Kidney (tissue), 22 donors: ENCODE measurements at places on chromosomes 16 and 17.

- no peaks in the 10 kb centered on the region for H3K36me3 ChIP-seq
- no peak overlapping the region for H3K4me3 ChIP-seq
- no peak for DNase-seq
- peaks cover 3% of the 10 kb centered on the region for H3K4me1 ChIP-seq
Measured at GRCh38 chr17:50853015-50853615, 13.0 kb downstream of the TOB1 start.

DNA sequence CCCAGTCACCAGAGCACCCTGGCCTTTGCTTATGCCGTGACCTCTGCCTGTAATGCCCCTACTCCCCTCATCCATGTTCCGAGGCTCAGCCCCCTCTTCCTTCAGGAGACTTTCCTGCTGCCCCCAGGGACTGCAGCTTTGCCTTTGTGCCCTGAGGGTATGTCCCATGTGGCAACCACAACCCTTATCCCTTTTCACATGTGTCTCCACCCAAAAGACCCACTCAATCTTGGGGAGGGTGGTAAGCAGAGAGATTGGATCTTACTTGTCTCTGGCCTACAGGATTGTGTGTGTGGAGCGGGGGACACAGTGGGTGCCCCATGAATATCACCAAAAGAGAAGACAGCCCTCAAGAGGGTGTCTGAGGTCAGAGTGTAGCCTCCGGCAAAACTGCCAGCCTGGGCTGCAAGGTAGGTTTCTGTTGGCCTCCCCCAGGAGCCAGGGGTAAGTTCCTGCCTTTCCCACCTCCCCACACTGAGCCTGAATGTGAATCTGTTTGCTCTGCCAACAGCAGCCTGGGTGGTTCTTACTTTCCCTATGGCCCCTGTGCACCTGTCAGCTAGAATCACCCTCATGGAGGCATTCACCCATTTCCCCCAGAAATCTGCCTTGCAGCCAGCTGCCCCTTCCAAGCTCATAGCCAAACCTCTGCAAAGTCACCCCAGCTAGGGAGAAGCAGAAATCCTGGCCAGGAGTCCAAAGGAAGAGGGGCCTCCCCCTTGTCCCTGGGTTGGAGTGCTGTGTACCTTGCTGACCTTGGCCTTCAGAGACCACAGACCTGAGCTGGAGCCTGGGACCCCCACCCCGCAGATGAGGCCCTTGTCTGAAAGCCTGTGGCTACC lies 11.5 kb upstream of the C17orf113 start:
- no peaks in the 10 kb centered on the region for H3K27me3 ChIP-seq
- no peaks in the 10 kb centered on the region for H3K4me1 ChIP-seq
- no peak for DNase-seq
- H3K27ac ChIP-seq, result no peak overlapping the region
- H3K36me3 ChIP-seq, result no peaks in the 10 kb centered on the region
- H3K4me3 ChIP-seq, result no peak overlapping the region

GRCh38 chr16:18024611-18025010 lies 311.9 kb downstream of the NPIPA8 start:
- no peaks in the 10 kb centered on the region for H3K27me3 ChIP-seq
- no peaks in the 10 kb centered on the region for H3K4me1 ChIP-seq
- peak; percentile 81 for DNase-seq
- H3K4me3 ChIP-seq, result no peak overlapping the region
- H3K27ac ChIP-seq, result no peak overlapping the region
- H3K36me3 ChIP-seq, result no peaks in the 10 kb centered on the region

- peak overlapping the region; percentile 26 for H3K4me3 ChIP-seq
- DNase-seq, result no peak
- peak overlapping the region; percentile 99 for H3K27ac ChIP-seq
- H3K36me3 ChIP-seq, result peaks cover 15% of the 10 kb centered on the region
- no peaks in the 10 kb centered on the region for H3K27me3 ChIP-seq
Measured at GRCh38 chr17:1713878-1714426, 3.8 kb upstream of the TLCD2 start.

GRCh38 chr17:1047177-1047878 lies 50.4 kb downstream of the TIMM22 start:
- DNase-seq, result peak; percentile 77
- H3K4me1 ChIP-seq, result no peaks in the 10 kb centered on the region
- H3K36me3 ChIP-seq, result peaks cover 2% of the 10 kb centered on the region
- peak overlapping the region; percentile 34 for H3K27ac ChIP-seq
- H3K4me3 ChIP-seq, result no peak overlapping the region
